ENCODE measurements at places on chromosomes 5 and 9.
A peak's percentile ranks its signal among the peaks of the same experiment; 100 is the strongest.

- peak; percentile 51 for DNase-seq
Observed at GRCh38 chr9:80948066-80948465, 741.3 kb downstream of the TLE1 start.

DNA sequence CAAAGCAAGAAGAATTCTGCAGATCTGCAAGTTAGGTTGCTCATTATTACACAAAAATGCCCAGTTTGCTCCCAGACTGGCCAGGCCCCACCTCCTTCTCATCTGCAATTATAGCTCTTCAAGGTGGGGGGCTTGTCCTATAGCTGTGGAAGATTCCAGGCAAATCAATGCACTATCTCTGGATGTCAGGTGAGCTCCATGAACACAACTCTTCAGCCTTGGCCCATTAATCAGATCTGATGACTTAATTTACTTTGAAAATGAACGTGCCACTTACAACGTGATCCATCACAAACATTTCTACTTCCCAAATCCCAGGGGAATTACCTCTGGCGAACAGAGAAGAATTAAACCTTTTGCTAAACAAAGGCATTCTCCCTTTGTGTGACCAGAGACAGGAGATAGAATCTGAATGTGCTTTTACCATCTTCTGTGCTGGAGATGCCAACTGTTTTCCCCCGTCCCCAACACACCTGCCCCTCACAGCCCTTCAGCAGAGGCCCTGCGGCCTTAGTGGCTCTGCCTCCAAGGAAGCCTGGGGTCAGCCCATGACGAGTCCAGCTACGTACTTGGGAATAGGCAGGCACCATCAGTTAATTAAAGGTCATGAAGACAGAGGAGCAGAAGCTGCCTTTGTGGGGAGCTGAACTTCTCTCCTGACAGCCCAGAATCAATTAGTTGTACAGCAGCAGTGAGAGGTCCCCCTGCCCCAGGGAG, 60.5 kb downstream of the SNX18 start:
- no peak for DNase-seq

DNA sequence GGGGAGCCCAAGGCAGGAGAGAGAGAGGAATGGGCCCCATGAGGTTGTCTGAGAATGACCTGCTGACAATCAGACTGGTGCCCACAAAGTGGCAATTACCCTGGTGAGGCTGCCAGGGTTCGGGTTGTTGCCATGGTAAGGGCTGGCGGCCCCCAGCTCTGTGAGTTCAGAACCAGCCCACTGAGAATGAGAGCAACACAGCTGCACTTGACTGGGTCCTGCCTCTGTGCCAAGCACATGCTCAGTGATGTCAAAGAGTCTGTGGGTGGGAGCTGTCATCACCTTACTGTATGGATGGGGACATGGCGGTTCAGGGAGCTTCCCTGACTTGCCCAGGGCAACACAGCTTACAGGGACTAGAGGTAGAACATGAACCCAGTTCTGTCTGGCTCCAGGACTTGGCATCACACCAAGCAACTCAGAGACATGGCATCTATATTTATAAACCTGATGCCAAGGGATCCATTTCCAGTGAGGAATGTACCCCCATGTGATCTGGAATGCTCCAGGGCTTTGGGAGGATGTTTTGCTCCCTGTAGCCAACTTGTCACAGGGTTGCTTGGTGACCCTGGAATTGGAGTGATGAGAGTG, 38.2 kb upstream of the TEX48 start:
- peak; percentile 53 for DNase-seq

DNA sequence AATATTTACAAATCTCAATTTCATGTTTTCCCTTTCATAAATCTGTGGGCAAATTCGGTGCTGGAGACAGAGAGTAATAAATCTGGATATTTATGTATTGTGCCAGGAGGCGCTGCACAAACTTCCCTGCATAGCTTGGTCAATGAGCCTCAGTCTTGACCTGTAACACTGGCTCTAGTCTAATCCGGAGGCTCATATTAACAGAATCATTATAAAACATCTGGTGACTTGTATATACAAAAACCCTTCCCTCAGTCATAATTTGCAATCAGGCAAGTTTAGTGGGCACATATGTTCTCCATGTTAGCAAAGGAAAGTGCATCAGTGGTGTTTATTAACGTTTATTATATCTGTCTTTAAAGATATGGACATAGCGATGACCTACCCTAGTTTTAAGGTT, 104.0 kb upstream of the BNC2 start:
- DNase-seq: no peak

GRCh38 chr5:92519811-92520632, 1061.0 kb downstream of the NR2F1-AS1 start:
- peak; percentile 62 for DNase-seq

GRCh38 chr5:81292130-81292529, 9.3 kb upstream of the ZCCHC9 start:
- DNase-seq: no peak

DNA sequence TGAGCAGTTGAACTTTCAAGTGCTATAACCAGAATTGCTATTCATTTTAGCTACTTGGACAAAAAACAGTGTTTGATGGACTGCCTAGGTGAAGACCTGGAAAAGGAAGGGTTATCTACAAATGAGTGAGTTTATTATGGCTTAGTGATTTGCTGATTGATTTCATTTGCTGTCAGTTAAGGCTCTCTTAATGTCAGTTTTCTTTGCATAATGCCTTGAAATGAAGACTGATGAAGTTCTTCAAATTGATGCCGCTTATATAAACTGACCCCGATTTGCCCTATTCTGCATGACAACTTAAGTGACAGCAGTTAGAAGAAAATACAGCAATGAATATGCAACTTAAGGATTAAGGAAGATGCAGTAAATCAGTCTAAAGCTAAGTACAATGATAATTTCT, 332.6 kb downstream of the CCDC171 start:
- DNase-seq: no peak

DNA sequence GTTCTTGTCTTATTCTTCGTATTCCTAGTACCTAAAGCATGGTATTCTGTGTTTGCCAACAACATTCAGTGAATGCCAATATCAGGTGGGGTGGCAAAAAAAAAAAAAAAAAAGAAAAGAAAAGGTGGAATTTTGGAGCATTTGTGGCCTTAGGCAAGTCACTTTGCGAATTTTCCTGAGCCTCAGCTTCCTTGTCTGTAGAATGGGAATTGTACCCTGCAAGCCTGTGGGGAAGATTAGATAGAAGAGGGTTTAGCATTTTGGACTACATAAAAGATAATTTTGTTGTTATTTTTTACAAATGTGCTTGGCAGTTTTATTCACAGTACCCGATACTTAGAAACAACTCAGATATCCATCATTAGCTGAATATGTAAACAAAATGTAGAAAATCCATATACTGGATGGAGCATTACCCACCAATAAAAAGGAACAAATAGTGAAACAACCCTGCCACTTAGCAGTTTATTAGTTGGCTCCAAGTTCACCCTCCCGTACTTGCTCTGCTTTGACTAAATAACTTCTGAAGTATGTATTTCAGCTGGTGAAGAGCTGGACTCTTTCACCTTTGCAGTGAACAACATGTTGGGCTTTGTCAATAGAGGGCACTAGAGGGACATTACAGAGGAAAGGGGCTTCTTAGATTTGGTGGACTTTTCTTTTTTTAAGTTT, 13.6 kb downstream of the UBE2D2 start:
- peak; percentile 37 for DNase-seq

DNA sequence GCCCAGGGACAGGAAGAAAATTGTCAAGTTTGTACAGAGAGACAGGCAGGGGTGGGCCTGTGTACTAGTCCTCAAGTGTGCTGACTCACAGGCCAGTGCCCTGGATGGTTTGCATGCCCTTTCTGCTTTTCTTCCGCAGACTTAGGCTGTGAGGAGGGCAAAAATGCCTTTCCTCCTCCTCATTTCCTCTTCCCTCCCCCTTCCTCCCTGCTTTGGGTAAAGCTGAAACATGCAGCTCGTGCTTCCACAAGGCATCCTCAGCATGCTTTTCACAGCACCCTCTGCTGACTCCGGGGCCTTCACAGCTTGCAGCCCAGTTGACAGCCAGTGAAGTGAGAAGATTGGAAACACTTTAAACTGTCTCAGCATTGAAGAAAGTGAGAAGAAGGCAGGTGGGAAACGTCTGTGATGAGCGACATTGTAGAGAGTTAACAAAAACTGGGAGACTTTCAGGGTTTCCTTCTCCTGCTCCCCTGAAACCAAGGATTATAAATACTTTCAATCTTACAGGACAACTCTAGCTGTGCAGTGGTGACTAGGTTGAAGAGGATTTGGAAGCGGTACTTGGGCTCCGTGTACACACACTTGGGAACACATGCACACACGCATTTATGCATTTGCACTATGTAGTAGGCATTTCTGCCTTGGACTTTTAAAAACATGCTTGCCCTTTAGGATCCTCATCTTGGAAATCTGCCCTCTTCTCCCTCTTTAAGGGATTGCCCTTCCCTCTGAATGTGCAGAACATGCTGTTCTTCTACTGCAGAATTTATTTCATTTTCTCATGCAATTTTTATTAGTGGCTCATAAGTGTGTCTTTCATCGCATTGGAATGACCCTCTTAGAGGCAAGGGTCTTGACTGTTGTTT, 138.8 kb downstream of the GRIA1 start:
- peak; percentile 23 for DNase-seq

DNA sequence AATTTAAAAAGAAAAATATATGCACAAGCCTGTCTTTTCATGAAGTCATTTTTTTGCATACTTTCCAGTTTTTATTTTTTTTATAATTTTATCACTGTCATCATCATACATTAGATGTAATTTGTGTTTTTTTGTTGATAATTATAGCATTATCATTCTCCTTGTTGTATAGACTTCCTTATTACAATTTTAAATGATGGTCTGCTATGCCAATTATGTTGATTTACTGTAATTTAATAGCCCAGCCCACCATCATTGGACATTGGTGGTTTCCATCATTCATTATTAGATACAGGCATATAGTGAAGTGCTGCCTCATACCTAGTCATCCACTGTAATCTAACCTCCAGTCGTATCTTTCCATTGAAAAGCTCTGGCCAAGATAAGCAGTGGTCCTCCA, 3.8 kb upstream of the TJP2 start:
- no peak for DNase-seq

GRCh38 chr9:1221298-1221697, 171.1 kb downstream of the DMRT2 start:
- no peak for DNase-seq

- no peak for DNase-seq
Observed at GRCh38 chr5:30100929-30101328, 1092.6 kb upstream of the CDH6 start.

DNA sequence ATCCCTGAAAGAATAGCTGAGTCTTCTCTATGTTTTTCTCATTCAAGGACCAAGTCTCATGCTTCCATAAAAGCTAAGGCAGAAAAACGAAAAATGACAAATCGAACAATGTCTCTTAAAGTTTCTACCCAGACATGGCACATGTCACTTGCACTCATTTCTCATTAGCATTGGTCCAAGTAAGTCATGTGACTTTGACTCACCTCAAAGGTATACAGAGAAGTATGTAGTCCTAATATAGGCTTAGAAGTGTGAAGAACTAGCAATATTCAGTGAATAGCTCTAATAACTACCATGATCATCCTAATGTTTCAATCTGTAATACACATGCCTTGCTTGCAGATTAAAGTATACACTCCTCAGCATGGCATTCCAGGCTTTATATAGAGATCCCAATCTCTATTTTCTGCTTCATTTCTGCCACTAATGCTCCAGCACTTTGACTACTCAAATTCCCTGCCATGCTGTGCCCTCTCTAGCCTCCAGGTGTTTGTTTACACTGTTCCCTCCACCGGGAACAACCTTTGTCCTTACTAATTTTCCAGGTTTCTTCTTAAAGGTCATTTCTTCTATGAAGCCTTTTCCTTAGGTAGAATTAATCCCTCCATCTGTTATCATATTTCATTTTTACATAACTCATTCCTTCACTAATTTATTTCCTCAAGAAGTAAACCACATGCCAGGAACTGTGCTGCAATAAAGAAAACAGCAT, 98.9 kb downstream of the CEMIP2 start:
- no peak for DNase-seq

DNA sequence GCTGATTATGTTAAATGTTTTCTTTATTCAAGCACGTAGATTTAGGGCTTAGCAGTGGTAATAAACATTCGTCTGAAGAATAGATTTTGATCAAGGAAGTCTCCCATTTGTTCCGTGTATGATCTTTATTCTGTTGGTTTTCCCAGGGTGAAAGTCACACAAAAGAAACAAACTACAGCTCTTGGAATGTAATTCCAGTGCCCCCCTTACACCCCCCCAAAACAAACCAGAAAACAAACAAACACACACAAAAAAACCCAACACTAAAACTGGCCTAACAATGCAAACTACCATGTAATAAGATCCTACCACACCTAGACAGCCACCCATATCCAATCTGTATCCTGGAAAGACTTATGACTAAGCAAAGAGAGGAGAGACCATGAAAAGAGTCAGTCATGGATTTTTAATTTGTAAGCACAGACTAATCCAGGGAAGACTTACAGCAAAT, 196.2 kb upstream of the ELL2 start:
- no peak for DNase-seq

DNA sequence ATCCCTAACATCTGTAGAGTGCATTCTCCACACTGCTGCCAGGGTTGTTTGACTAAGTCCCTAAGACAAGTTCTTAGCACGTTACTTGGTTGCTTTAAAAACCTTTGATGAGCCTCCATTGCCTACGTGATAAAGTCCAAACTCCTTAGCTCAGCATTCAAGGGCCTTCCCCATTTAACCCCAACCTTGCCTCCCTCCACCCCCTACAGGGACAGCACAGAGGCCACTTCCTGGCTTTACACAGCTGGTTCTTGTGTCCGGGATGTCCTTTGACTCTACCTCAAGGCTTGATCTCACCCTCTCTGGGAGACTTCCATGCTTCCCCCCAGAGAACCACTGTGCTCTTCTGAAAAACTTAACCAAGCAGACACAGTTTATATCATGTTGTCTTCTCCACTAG, 29.4 kb downstream of the FAM240B start:
- no peak for DNase-seq

GRCh38 chr5:9166202-9167112, 379.4 kb downstream of the SEMA5A start:
- peak; percentile 31 for DNase-seq

DNA sequence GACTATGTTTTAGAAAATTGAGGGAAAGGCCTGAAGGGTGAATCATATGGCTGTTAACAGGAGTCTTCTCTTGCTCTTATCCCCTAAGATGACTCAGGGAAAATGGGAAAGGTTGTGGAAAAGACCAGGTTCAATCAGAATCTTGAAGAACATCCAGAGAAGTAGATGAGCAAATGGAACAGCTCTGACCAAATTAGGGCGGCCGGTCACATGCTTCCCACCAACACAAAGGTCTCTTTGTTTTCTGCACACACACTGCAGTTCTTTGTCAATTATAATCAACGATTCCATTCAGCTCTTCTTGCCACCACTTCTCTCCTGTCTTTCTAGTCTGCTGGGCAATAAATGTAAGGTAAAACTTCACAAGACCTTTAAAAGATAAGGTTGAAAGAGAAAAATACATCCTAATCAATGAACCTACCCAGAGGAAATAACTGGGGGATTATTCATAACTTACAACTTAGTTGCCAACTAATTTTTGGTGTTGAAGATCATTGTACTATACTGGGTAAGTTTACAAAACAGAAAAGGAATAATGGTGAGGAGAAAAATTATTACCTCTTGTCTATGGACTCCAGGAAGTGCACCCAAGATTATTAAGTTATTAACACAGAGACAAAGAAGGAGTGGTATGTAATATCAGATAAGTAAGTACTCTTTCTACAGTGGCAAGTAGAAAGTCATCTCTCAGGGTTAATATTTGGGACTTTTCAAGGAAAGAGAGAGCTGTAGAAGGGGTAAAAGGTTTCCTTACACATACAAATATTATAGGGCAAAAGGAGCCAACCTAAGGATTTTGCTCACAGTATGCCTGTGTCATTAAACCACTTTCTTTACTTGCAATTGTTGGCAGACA, 441.9 kb upstream of the PIK3R1 start:
- DNase-seq: peak; percentile 21

- no peak for DNase-seq
Observed at GRCh38 chr9:111621895-111622480, 9.1 kb upstream of the DNAJC25 start.

All from muscle of leg (tissue), 16 donors.